Femur (tissue), 1 donor: ENCODE measurements at places on chromosomes 1 and 21.

DNA sequence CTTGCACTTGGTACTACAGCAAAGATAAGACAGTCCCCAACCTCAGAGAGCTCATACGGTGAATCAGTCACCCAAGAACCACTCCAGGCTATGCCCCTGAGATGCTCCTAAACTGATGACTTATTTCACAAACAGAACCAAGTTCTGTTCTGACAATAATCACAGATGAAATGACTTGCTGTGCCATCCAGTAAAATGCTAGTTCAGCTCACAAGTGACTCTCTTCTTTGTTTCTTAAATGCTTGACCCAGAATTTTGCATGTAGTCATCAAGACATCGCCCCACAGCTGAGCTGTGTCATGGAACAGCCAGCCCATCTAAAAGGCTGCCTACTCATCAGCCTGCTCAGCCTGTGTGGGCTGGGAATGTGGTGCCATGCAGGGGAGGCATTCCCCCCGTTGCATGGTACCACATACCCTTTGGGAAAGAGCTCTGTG lies 6.1 kb upstream of the SLC19A2 start:
- no peak for DNase-seq

- DNase-seq = peak; percentile 44
These were observed 13.0 kb upstream of the GUCA2A start for GRCh38 chr1:42177541-42177981.

DNA sequence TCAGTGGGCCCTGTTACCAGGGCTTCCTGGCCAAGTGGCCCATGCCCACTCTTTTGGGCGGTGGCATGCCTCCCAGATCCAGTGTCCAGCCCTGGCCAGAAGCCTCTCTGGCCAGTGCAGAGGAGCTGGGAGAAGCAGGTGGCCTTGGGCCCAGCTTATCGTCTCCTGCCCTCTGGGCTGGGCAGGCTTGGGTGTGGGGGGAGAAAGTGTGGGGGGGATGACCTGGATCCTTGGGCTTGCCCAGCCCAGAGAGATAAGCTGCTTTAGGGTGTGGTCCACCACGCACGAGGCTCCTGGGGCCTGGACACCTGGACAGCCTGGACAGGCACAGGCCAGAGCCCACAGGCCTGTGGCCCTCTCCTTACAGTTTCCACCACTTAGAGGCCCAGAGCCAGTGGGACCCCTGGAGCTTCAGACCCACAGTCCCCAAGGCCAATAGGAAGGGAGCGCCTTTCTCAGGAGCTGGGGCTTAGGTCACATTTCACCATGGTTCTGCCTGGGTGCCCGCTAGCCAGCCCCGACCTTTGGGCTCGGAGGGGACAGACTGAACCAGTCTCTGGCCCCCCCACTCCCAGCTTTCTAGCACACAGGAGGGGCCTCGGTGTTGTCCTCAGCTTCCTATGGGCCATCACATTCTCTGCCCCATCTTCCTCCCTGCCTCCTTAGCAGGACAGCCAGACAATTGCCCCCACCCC lies 1.8 kb downstream of the ESPN start:
- no peak for DNase-seq

DNA sequence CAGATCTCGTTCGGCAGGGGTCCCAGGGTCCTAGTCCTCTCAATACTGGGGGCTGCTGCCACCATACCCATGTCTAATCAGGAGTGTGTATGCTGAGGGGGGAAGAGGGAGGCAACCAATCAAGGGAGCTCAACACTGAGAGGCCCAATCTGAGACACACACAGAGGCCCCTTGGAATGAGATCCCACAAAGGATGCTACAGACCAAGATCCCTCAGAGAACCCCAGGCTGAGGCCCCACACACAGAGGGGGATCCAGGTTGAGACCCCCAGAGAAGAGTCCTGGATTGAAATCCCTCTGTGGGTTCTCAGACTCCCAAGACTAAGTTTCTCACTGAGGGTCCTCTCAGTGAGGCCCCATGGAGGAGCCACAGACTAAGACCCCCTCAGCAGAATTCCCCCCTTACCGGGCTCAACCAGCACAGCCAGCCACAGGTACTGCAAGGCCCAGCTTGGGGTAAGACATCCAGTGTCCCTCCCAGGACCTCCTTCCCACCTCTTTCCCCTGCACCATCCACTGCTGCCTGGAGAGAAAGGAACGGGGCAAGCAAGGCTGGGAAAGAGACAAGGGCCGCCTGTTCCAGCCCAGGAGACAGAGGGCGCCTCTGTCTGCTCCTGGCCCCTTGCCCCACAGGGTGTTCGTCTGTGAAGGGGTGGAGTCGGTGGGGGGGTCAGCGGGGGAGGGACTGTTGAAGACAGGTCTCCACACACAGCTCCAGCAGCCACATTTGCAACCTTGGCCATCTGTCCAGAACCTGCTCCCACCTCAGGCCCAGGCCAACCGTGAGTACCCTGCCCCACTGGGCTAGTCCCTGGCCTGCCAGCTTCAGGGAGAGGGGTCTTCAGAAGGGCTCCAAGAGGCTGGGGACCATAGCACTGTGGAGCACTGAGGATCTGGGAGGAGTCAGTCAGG lies at the start of gene S100A1:
S100A1 (plus strand) TSS at position 720 of the 912 bp plus-strand sequence. CDS start 2,088 bp downstream, outside the sequence.
- DNase-seq = peak; percentile 69

DNA sequence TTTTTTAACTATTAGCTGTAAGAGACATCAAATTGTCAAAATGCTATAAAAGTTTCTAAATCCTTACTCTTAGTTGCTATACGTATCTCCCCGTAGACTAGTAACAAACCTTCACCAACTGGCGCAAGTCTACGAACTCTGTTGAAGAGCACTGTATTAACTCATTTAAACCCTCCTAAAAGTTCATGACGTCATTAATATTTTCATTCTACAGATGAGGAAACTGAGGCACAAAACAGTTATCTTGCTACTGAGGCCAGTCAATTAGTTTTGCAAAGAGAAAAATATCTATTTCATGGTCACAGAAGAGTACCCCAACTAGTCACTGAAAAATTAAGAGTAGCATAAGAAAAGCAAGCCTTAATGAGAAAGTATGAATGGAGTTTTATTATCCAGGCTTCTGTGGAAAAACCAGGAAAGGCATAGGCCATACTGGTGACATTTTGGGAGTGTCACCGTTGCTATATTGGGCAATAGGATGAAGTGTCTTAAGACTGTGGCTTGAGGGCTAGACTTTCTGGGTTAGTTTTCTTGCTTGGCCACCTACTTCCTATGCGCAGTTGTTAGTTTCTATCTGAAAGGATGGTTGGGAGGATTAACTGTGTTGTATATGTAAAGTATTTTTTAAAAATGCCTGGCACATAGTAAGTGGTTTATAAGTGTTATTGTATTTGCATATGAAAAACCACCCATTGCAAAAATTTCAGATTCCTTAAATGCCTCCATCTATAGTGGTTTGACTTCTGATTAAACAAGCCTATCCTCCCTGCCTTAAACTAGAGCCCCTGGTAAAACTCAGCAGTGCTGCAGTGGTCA lies 52.4 kb upstream of the SYT14 start:
- no peak for DNase-seq

- no peak for DNase-seq
These were observed 3.1 kb downstream of the RNF207 start for GRCh38 chr1:6208723-6209660.

DNA sequence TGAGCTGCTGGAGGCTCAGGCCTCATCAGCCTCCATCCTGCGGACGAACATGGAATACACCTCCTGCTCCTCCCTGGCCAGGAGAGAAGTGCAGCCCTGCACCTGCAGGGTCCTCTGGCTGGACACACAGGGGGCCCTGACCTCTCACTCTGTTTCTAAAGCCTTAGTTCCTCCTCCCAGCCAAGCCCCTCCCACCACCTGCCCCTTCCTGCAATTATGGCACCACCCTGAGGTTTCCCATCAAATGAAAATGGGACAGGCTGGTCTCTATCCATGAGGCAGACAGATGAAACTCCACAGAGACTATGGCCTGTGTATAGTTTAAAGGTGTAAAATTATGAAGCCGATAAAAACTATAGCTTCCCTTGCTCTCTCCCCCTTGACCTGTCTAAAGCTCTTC lies 42.6 kb downstream of the CACNA1S start:
- no peak for DNase-seq

DNA sequence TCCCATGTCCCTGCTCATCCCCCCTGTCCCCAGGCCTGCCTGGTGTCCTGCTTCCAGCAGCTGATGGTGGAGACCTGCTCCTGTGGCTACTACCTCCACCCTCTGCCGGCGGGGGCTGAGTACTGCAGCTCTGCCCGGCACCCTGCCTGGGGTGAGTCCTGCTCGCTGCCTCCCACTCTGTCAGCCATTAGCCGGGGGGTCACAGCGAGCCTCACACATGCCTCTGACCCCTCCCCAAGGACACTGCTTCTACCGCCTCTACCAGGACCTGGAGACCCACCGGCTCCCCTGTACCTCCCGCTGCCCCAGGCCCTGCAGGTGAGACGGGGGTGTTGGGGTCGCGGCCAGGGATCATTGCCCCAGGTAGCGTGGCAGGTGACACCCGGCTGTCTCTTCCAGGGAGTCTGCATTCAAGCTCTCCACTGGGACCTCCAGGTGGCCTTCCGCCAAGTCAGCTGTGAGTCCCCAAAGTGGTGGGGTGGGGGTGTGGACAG lies 10.0 kb downstream of the SCNN1D start:
- DNase-seq = peak; percentile 63

DNA sequence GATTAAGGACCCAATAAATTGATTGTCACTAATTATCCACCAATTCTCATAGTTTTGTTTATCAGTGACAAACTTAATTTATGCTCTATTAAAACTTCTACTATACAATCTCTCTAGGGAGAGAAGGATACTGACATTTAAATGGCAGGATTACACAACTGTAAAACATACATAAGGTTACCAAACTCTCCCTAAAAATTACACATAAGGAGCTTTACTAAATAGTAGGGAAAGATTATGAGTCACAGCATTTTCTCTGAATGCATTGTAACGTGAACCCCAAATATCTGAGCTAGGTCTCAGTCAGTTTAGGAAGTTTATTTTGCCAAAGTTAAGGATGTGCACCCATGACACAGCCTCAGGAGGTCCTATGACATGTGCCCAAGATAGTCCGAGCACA lies 2140.6 kb downstream of the NCAM2 start:
- no peak for DNase-seq

DNA sequence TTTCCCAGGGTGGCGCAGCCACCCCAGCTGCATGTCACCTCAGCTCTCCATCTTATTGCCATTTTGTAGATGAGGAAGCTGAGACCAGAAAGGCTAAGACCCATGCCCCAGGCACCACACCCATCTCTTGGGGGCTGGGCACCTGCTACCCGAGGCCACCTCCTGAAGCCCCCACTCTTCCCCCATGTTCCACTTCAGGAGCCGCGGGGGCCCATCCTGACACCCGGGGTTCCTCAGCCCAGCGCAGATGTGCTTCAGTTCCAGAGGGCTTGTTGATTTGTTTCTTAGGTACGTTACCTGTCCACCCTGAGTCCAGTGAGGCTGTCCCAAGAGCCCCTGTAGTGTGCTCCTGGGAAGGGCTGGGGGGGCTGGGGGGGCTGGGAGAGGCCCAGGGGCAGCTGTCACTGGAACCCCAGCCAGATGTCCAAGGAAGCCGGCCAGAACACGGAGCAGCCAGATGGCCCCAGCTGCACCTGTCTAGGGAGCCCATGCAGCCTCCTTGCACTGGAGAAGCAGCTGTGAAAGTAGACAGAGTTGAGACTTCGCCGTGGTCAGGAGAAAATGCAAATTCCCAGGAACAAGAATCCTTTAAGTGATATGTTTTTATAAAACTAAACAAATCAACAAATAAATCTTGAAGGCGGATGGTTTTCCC lies 17.1 kb upstream of the CCDC27 start:
- peak; percentile 67 for DNase-seq

DNA sequence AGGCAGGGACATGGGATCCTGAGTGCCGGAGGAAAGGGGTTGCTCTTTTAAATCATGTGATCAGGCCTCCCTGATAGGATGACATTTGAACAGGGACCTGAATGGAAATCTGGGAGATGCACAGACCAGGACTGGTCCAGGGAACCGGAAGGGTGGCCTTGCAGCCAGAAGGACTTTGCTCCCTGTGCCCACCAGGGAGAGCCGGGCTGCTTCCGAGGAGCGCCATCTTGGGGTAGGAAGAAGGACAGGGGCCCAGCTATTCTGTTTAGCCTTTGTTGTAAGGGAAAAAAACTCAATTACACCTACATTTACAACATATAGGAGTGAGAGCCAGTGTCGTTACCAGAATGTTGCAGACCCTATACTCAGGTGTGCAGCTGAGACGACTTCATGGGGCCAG lies 5.5 kb downstream of the KLHDC7A start:
- no peak for DNase-seq

DNA sequence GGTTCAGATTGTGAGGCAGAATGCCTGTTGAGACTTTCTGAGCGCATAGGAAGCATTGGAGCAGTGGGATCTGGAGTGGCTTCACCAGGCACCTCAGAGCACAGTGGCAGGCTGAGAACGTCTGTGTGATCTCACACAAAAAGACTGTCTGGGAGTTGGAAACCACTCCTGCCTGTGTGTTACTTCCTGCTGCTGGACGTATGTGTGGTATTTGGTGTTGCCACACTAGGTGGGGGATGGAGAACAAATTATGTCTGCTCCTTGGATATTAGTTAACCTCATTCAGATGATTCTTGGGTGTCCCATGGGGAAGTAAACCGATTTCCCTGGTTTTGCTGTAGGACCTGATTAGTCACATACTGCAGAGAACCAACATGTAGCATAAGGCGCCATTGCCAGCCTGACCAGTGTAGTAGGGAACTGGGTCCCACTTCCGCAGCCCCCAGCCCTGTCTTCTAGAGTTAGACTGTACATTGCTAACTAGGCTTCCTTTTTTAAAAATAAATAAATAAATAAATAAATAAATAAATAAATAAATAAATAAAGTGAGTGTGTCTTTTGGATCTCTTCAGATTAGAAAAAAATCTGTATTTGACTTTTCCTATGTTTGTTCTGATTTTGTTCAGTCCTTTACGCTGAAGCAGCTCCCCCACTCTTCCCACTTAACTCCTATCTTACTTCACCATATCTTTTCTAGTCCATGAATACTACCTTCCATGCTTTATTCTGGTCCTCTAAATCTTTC lies 26.9 kb downstream of the UCK2 start:
- DNase-seq = no peak

DNA sequence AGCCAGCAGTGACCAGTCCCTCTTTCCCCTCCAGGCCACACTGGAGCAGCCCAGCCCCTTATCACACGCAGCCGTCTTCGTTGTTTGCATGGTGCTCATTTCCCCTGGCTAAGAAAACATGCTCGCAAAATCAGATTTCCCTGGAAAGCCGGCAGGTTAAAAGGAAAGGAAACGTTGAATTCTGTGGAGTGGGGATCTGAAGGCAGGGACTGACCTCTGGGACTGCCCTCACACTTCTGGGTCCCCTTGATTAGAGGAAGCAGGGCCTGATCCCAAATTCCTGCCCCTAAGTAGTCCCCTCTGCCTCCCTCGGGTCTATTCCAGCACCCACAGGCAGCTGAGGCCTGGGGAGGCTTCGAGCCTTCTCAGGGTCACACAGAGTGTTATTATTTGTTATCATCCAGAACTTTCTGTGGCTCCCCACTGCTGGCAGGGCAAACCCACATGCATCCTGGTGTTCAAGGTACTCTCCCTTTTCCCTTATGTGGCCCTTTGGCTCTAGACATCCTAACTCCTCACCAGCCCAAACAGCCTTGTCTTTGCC lies 125.2 kb upstream of the ZBTB40 start:
- DNase-seq = no peak

GRCh38 chr1:71464016-71464415 lies 383.2 kb upstream of the ZRANB2 start:
- DNase-seq = no peak

GRCh38 chr1:17248781-17249180 lies at the start of gene PADI3:
PADI3 (plus strand) TSS chr1:17249098; CDS start chr1:17249138, 40 bp downstream.
- no peak for DNase-seq

GRCh38 chr1:183721041-183721440 lies 67.9 kb upstream of the APOBEC4 start:
- no peak for DNase-seq
